ENCODE measurements at places on chromosomes 7 and 10. TPM values are rescaled to one million over a fixed set of nuclear protein-coding genes. Genes with fewer than 3 reads are reported as not detected.

WNT2 gene
- polyA plus RNA-seq = 3.1 TPM

UBE2D4 gene
- 22.4 TPM for polyA plus RNA-seq

NUTM2D gene
- polyA plus RNA-seq = 10.8 TPM

ZNF804B gene
- not detected for polyA plus RNA-seq

- DNase-seq = peak; percentile 94
These were observed at the start of gene COL1A2 for GRCh38 chr7:94394437-94395140. COL1A2 (plus strand) TSS chr7:94394895; CDS start chr7:94395032, 137 bp downstream.

DNA sequence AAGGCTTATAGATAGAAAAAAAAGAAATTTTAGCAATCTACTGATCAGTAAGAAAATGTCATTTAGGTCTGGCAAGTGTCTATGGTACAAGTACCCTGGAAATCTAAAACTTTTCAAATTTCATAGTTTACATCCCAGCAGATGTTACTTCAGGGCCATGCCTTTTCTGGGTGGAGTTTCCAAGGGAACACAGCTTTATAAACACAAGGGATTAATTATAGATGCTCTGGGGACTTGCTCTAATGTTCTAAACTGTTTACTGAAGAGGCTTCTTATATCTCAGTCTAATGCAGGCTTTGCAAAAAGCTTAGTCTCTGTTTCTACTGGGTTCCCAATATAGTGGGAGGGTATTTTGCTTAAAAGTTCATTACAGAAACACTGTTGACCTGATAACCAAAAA is 3.1 kb downstream of the CD36 start:
- DNase-seq = no peak

- no peak for DNase-seq
These were observed 28.6 kb downstream of the ST7 start for GRCh38 chr7:116981939-116982338.
